Muscle of leg (tissue), 16 donors: ENCODE measurements at places on chromosomes 12 and 14.

DNA sequence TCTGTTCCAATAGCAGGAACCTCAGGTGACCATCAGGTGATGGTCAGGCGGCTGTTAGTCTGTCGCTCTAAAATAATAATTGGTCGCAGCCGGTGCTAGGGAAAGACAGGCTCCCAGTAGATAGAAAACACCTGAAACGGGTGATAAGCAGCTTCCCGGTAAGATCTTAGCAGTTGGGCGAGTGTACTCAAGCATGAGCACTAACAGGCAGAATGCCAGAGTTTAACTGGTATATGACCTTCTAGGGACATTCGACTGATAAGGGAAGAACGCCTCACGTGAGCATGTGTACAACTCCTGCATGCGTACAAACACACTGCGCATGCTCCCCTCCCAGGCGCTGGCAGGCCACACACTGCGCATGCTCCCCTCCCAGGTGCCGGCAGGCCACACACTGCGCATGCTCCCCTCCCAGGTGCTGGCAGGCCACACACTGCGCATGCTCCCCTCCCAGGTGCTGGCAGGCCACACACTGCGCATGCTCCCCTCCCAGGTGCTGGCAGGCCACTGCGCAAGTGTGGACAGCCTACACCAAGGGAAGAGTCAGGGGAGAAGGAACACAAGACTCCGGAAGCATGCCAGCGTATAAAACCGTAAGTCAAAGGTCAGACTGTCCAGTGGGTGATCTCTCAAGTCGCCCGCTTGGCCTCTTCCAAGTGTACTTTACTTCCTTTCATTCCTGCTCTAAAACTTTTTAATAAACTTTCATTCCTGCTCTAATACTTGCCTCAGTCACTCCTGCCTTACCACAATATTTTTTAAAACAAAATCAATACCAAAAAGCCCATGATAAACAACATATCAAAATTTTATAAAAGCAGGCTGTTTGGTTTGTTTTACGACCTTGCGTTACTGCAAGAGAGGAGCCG is 24.5 kb downstream of the GPRC5D start:
- peak; percentile 75 for DNase-seq

DNA sequence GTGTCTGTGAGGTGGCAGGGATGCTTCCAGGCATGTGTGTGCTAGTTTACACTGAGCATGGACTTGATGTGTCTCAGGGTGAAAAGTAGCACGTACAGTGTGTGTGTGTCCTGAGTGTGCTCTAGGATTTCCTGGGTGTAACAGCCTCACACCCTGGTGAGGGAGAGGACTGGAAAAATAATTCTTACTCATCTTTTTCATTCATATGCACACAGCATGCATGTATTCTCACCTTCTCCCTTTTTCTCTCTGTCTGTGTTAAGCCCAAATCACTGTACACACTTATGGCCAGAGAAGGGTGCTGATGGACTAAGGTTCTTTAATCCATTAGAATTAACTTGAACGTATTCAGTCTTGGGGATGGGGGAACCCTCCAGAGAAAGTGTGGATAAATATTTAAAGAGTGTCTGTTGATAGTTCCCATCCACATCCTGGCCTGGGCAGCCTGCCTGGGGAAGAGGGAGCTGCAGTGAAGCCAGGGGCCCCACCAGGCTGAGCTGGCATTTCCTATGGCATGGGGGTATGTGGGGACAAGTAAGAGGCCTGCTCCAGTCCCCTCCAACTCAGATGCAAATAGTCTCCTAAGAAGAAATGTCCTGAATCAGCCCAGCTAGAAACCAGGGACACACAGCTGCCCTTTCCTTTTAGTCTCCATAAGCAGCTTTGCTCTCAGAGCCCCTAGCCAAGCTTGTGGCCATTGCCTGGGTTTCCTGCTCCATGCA is 1.1 kb upstream of the HOXC8 start:
- DNase-seq, result no peak

GRCh38 chr14:78978896-78979295 is 808.7 kb downstream of the NRXN3 start:
- no peak for DNase-seq

DNA sequence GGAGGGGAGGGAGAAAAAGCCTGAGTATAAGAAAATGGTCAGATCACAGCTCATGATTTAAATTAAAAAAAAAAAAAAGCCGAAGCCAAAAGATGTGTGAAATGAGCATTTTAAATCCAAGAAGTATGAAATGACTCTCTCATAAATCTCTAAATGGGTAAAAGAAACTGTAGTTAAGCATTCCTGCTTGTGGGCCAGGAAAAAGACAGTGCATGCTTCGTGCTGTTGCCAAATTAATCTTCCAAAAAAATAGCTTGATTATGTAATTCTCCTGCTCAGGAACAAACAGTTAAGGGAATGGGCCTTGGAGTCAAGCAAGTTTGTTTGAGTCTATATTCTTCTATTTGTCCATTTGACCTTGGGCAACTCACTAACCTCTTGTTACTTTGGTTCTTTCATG is 325.4 kb upstream of the SEL1L start:
- peak; percentile 72 for DNase-seq

DNA sequence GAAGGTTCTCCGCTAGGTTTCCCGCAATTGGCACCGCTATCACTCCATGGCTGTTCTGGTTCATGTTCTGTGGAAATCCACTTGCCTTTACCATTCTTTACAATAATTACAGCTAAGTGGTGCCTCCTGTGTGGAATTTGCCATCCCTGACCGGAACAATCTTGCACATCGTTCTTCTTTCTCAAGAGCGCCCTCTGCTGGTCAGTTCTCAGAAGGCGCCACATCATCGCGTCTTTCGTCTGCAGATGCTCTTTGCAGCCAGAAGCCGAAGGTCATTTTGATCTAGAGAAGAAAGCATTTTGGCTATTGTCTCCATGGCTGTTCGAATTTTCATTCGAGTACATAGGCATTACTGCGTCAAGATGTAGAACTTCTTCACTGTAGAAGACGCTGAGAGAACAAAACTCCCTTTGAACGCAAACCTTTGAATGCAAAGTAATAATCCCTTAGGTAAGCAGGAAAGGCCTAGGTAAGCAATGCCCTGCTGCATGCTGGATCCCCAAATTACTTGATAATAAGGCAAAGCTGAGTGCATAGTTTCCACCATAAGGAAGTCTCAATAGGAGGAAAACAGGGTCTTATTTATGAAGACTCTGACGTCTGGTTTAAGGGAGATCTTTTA is 10.1 kb upstream of the RTRAF start:
- DNase-seq, result peak; percentile 88

DNA sequence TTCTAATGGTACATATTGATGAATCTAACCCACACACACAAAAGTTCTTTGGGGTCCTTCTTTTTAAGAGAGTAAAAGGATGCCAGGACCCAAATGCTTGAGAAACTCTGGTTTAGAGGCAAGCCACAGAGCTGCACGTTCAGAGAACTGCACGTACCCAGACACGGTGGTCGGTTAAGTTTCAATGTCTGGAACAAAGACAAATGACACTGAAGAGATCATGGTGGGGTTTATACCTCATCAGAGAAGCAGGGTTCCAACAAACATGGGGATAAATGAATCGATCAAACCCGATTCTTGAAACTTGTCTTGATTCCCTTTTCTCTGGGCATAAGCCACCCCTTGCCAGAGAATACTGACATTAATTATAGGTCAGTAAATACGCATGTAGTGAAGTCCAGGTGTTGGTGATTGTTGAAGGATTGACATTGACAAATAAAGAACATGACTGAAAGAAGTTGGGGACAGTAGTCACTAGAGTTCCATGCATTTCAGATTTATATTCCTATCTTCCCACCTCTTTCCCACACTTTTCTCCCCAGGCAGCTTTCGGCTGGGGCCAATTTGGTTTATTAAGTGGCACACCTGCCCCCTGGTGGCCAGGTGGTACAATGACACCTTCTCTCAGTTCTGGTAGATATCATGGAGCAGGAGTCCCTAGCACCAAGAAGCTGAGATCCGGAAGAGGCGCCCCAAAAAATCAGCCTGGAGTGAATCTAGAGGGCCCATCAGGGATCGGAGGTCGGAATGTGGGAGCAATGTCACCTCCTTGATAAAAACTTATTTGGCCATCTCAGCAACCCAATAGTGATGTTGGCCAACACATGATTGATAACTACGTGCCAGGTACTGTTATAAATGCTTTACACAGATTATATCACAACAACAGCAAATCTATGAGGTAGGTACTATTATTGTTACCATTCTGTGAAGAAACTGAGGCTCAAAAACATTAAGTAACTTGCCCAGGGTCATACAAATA is 17.8 kb upstream of the HDAC7 start:
- peak; percentile 77 for DNase-seq

DNA sequence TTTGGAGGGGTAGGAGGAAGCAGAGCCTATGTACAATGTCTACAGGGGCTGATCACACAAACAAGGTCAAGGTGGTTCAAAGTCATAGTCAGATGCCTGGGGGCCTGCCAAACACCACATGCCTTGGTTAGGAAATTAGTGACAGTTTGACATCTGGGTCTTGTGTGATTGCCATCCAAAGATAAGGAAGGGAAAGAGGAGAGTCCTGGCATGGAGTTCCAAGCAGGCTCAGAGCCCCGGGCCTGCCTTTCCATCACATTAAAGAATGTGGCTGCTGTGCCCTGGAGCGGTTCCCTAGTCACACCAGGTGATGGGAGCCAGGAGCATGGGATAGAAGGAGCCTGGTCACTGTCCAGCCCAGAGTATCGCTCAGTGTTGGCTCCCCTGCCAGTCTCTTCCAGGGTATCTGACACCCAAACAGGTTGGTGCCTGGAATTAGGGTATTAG is 53.6 kb upstream of the BCL2L14 start:
- no peak for DNase-seq

DNA sequence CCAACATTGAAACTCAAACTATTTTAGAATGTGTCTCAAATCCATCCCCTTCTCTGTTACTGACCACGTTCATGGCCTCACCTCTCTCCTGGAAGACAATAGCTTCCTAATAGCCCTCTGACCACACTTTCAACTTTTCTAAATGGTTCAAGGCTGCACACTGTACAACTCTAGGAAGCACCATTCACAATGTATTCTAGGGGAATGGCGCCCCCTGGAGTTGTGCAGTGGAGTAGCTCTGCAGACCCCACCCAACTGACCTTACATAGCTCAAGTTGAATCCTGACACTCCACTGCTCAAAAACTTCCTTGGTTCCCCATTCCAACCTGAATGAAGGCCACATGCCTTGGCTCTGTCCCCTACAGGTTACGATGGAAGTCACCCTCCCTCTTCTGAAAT is 77.6 kb downstream of the GAS2L3 start:
- no peak for DNase-seq

DNA sequence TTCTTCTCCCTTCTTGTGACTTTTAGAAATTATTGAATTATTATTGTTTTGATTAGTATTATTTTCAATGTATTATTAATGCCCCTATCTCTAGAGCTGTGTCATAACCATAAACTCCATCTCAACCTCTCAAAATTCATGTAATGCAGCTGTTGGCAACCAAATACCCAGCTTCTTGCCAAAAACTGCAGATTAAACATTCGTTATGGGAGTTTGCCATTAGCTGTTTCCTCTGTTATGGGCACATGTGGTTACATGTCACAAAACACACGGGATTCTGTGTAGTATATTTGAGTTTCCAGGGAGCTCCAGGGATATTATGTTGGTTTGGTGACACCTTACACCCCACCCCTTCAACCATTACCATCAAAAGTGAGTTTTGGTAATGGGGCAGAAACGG is 2.8 kb upstream of the ALX1 start:
- DNase-seq, result no peak

GRCh38 chr12:26878661-26879119 is 45.7 kb upstream of the ITPR2 start:
- peak; percentile 88 for DNase-seq

- no peak for DNase-seq
Measured at GRCh38 chr14:105334383-105335230, 20.1 kb downstream of the PACS2 start.

DNA sequence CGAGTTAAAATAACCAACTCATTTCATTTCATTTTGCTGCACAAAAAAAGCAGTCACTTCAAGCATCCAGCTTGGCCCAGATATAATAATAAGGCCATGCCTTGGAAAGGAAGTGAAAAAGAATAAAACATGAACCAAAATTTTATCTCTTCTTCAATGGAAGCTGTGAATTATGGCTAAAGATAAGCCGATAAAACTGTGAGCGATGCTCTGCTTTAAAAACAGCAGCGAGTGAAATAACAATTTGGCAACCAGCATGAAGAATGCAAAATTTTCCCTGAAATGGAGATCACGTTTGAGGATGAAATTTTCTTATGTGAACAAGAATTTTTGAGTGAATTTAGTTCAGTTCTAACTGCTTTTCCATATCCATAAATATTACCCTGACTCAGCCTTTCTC is 70.4 kb downstream of the KCNC2 start:
- DNase-seq, result peak; percentile 3

- no peak for DNase-seq
Measured at GRCh38 chr14:104394409-104394851, 185.1 kb upstream of the C14orf180 start.

DNA sequence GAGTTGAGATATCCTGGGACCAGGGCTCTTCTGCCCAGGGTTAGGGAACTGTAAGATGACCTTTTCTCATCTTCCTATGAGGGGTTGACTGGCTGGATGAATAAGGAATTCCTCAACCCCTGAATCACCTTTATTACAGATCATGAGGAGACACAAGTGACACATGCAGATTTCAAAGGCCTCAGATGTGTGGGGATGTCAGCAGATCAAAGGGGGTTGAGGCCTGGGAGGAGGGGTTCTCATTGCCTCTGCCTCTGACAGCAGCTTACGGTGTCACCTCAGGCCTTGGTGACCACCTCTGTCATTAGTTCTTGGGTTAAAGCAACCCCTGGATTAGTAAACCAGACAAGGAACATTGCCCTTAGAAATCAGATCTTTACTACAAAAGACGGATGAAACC is 2.1 kb upstream of the KRT72 start:
- DNase-seq, result no peak

DNA sequence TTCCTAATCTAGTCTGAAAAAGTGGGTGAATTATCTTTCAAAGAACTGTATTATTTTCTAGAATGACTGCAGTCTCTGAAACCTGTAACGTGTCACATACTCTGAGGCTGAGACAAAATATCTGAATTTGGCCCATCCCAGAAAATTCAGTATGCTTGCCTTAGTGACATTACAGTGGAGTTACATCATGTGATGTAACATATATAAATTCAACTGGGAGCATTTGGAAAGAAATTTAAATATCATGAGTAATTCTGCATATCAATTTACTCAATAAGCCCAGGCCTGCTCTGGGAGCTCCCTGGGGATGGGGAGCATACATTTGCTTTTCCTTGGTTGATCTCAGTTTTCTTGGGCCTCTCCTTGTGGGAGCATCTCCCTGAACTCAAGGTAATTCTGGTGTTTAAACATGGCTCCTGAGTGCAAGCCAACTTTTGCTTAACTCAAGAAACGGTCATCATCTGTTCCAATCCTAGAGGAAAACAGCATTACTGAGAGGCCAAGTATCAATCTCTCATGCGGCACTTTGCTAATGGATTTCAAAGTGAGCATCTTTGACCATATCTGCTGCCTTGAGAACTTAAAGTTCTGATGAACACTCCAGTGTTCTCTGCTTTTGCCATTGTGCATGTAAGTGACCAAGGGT is 54.4 kb downstream of the AKAP6 start:
- no peak for DNase-seq

DNA sequence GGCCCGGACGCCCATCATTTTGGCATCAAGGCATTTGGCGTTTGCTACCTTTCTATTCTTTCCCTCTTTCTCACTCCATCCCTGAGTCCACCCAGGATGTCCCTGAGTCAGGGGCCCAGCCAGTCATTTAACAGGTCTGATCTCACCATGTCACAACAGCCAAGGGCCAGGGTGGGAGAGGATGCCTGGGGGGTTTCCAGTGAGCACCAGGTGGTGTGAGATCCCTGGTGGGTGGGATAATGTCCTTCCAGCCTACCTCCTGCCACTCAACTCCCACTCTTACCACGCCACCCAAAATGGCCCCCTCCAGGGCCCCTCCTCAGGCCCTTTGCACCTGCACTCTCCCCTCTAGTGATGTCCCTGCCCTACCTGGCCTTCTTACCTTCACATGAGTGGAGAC is 310.8 kb downstream of the BCL11B start:
- no peak for DNase-seq
